Breast epithelium (tissue), 4 donors: ENCODE measurements at places on chromosomes 2 and 18.

DNA sequence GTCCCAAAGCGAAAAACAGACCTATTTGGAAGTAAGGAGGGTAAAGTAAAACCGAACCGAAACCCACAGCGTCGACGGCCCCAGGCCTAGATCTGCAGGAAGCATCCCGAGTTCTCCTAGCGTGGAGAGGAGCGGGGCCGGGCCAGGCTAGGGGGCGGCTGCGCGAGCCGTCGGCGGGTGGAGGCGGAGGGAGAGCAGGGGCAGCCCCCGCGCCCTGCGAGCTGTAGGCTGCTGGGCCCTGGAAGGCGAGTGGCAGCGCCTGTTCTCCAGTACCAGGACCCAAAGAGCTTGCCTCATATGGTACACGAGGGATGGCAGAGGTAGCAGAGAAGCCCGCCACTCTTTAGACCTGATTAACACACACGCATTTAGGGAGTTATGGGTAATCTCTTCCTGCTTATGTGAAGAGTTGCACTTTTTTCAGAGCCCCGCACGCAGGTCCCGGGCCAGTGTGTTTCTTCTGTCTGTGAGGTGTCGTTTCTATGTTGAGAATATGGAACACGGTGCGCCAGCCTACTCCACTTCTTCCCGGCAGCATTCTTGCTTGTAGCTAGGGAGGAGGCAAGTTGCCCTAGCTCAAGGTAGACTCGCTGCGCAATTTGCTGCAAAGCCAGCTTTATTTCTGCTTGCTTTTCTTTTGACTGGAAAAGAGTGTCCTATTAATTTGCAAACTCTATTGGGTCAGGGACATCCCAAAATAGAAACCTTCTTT lies 71.1 kb downstream of the ARHGEF33 start:
- DNase-seq: no peak

DNA sequence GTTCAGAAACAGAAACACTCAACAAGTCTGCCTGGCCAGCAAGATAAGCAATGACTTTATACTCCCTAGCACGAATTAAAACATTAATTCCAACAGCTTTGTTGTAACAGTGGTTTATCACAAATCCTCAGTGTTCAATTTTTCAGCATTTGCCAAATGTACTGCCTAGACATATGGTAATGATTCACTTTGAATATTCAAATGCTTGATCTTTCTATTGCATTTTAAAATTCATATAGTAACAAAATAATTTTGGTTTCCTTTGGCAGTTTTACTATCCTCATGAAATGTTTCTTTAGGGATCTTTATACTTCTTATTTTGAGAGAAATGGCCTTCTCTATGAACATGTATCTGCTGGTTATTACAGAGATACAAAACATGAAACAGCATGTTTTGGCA lies 851.8 kb upstream of the NXPH2 start:
- DNase-seq: no peak

- DNase-seq: no peak
Measured at GRCh38 chr2:64203131-64203857, 59.1 kb upstream of the PELI1 start.

- no peak for DNase-seq
Measured at GRCh38 chr2:101722864-101723263, 25.4 kb downstream of the MAP4K4 start.

- no peak for DNase-seq
Measured at GRCh38 chr2:112841295-112842044, 4.9 kb upstream of the IL1B start.

- DNase-seq: no peak
Measured at GRCh38 chr2:131519466-131519865, 8.2 kb upstream of the CCDC74A start.

- no peak for DNase-seq
Measured at GRCh38 chr18:66511792-66512191, 92.1 kb downstream of the CDH19 start.

DNA sequence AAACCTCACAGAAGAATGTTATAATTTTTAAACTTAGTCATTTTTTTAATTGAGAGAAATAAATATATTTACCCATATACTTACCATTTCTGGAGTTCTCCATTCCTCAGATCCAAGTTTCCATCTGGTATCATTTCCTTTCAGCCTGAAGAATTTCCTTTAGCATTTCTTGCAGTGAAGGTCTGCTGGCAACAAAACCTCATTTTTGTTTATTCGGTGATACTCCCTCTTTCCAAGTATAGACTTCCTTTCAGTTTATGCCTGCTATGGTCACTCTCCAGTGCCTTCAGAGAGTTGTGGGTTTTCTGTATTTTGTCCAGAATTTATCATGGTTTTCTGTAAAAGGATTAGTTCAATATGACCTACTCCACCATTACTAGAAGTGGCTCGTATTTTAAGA lies 17.0 kb downstream of the WDPCP start:
- DNase-seq: no peak

GRCh38 chr2:69718338-69718965 lies 23.5 kb upstream of the ANXA4 start:
- no peak for DNase-seq

GRCh38 chr2:109644571-109645275 lies 30.6 kb downstream of the SOWAHC start:
- peak; percentile 60 for DNase-seq

DNA sequence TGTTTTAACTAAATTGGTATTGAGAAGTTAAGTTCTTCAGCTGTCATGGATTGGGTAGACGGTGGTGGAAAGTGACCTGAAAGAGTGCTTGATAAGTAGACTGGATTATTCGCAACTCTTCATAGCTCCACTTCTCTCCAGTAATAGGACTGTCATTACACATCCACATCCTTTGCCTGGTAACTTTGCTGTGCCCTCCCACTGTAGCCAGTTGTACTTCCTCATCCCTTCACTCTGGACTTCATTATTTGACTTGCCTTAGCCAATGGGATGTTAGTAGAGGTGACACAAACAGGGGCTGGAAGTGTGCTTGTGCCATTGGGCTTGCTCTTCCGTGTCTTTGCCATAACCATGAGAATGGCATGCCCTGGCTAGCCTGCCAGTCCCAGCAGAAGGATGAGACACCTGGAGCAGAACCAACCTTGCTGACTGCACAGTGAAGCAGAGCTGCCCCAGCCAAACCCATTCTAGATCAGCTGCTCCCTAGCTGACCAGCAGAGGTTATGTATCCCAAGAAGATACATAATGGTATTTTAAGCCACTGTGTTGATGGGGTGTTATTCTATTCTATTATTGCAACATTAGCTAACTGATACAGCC lies 16.9 kb downstream of the QPCT start:
- no peak for DNase-seq

GRCh38 chr2:88281302-88282217 lies 111.4 kb downstream of the THNSL2 start:
- DNase-seq: no peak

DNA sequence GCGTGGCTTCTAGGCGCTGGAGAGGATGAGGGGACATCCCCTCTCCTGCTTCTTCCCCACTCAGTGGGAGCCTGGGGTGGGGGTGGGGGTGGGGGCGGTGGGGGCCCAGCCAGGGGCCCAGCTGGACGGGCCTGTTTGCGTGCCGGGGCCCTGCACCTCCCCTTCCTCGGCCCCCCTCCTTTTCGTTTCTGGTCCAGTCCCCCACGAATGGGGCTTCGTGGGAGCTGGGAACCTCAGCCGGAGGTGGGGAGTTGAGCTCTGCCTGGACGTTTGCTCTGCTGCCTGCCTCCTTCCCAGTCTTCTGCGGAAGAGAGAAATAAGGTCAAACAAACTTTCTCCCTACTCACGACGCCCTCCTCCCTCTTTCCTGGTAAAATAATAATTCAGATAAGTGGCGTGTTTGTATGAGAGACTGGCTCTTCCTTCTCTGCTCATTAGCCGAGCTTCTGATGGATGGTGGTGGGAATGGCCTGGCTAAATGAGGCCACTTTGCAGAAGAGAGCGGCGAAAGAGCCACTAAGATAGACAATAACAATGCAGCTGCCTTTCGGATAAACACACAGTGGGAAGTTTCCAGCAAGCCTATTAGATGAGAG lies 782 bp downstream of the MTA3 start:
- DNase-seq: no peak

GRCh38 chr2:61811821-61812220 lies 42.0 kb downstream of the FAM161A start:
- DNase-seq: no peak

DNA sequence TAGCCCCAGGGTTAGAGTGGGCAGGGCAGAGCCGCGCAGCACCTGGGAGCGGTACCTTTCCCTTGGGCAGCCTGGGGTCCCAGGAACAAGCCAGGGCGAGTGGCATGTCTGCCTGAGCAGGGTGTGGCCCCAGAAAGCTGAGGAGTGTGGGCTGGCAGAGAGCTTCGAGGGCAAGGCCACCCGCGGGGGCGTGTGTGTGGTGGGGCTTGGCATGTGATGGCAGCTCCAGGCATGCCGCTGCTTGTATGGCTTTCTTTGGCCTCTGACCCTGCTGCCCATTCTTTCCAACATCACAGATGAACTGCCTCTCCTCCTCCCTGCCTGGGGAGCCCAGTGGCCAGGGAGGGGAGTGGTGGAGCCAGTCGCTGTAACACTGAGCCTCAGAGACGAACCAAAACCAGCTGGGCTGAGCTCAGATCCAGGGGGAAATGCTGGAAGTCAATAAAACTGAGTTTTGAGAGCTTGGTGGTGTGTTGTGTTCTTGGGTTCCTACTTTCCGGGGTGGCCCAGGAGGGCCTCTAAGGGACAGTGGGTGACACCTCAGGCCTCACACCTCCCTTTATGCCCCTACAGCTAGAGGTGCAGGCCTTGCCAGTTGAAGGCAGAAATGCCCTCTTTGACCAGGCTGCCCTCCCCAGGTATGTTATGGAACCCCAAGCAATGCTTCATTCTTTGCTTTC lies 7.4 kb downstream of the DNAJB2 start:
- DNase-seq: peak; percentile 53

DNA sequence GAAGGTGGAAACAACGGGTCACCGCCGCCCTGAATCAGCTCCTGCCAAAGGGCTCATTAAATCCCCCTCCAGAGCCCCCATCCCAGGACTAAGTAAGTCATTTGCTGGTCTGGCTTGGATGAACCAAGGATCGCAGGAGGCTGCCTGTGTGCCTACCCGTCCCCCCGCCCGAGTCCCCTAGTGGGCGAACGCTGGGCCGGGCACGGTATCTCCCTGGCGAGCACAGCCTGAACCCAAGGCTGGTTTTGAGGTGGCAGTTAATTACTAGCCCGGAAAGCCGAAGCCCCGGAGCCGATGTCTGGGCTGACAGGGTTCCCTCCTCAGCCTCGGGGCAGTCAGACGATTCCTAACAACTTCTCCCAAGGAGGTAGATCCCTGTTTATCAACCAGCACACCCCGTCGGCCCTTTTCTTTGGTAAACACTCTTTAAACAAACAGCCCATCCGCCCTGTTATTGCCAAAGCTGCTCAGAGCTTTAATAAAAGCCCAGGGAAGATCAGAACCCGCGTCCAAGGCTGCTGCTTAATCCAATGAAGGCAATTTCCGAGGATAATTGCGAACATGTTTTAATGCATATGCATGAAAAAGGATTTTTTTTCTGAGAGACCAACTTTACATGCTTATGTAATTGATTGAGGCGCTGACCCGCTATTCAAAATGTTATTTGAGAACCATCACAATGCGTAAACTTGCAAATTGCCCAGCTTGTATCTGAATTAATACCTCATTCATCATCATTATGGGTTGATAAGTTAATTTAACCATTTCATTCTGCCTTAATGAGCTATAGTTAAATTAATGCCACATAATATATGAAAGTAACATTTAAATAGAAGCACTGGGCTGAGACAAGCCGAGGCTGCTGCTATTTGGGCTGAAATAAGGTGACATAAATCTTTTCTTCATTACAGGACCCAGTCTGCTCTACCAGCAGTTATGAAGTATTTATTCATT lies 10.5 kb downstream of the EVX2 start:
- no peak for DNase-seq

DNA sequence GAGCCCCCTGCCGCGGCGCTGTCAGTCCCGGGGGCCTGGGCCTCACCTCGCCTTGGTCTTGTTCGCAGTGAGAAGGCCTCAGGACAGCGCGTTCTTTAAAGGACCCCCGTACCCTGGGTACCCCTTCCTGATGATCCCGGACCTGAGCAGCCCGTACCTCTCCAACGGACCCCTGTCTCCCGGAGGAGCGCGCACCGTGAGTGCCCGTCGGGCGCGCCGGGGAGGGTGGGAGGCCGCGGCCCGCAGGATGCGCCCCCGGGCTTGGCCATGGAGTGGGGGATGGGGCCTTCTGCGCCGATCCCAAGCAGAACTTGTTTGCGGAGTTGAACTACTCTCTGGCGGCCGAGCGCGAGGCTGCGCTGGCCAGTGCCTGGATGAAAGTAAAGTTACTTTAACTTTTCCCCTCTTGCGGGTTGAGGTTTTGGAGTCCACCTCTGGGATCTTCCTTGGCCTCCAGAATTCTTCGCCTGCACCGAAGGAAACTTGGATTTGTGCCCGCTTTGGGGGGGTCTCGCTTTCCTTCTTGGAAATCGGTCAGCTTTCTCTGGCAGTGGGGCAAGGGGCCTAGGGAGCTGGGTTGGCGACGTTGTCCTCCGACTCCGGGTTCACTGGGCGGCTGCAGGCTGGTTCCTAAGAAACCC lies 1.2 kb downstream of the TCF7L1 start:
- no peak for DNase-seq

- no peak for DNase-seq
Measured at GRCh38 chr2:154198866-154199265, 327.1 kb downstream of the GALNT13 start.

DNA sequence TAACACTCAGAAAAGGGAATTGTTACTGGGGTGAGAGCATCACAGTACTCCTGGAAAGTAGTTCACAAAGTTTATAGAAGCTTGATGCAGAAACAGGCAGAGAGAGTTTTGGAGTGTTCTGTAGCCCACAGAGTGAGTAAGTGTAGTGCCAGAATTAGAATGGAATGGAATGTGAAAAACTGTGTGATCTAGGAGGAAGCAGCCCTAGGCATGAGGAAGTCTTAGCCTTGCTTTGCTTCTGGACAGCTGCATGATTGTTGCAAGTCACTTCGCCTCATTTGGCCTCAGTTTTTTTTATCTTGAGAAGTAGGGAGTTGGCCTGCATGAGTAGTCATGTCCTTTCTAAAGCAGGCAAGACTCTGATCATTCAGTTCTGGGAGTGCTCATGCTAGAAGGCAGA lies 10.9 kb downstream of the SERPINB12 start:
- no peak for DNase-seq
